ENCODE measurements at places on chromosomes 4 and X.

DNA sequence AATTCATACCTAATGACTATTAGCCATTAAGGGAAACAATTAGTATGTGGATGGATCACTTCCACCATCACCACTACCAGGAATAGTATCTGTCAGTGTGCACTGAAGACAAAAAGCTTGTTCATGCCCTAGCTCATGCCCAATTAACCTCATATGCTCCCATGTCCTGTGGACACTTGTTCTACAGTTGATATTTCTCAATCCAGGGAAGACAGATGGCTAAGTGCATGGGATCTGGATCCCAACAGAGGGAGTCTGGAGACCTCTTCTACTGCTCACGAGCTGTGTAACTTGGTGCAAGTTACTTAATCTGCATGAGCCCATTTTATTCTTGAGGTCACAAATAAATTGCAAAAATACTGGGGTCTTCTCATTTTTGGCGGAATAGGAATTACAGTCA is 23.7 kb downstream of the AMOT start:
- no peak for DNase-seq

DNA sequence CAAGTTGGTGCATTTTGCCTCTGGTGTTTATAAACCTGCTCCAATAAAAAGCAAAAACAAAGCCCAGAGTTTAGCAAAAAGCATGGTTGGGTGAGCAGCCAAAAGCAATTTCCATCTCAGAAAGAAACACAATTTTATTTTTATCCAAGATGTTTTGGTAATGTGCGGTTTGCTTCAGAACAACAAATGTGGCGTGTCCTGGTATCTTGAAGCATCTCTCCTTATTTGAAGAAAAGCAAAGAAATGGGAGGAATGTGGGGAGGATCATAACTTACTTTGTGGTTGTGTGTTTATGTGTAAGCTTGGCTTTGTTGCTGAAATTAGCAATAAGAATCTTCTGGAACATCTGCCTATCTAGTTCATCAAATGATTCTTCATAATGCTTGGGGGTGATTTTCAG is 88.3 kb upstream of the DDX3X start:
- DNase-seq = no peak

DNA sequence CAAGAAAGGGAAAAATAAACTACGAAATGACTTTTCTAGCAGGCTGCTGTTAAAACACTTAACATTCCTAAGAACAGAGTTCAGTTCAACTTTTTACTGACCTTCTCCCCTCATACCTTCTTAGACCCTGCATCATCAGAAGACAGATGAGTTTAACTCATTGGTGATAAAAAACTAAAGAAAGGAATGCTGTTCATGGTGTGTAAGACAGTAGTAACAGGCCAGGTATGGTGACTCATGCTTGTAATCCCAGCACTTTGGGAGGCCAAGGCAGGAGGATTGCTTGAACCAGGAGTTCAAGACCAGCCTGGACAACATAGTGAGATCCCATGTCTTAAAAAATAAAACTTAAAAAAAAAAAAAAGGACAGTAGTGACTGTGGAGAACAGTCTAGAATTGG is 16.2 kb downstream of the RBM47 start:
- no peak for DNase-seq

GRCh38 chr4:133550436-133550835 is 401.3 kb downstream of the PCDH10 start:
- DNase-seq = no peak

DNA sequence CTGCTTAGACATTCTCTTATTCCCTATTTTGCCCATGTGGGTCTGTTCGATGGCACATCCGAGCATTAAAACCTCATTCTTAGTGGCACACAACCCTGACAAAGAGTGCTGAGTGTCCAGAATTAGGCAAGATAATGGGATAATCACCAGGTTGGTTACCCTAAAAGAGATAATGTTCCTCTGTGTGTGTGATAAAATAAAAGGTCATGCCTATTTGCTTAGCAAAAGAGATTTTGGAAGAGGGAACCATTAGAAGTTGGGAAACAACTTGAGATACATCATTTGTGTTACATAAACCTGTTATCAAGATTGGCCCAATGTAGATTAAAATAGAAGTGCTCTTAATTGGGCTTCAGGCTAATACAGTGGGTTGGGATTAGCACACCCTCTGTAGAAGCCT is 182.7 kb downstream of the NWD2 start:
- DNase-seq = no peak

DNA sequence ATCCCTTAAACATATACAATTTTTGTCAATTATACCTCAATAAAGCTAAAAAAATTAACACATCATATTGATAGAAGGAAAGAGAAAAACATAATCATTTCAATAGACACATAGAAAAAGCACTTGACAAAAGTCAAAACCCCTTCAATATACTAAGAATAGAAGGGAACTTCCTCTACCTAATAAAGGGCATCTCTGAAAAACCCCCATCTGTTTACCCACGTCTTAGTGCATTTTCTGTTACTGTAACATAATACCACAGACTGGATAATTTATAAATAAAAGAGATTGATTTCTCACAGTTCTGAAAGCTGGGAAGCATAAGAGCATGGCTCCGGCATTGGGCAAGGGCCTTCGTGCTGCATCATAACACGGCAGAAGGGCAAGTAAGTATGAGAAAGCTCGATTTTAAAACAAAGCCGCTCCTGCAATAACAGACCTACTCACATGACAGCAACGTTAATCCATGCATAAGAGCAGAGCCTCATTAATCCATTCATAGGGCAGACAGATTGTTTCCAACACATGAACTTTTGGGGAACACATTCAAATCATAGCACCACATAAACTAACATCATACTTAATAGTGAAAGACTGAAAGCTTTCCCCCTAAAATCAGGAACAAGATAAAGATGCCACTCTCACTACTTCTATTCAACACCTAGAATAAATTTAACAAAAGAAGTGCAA is 15.7 kb downstream of the STEEP1 start:
- DNase-seq = no peak

- DNase-seq = peak; percentile 9
Observed at GRCh38 chr4:3801931-3802550, 35.9 kb downstream of the ADRA2C start.

- no peak for DNase-seq
Observed at GRCh38 chr4:76061982-76062381, 12.5 kb upstream of the ART3 start.

DNA sequence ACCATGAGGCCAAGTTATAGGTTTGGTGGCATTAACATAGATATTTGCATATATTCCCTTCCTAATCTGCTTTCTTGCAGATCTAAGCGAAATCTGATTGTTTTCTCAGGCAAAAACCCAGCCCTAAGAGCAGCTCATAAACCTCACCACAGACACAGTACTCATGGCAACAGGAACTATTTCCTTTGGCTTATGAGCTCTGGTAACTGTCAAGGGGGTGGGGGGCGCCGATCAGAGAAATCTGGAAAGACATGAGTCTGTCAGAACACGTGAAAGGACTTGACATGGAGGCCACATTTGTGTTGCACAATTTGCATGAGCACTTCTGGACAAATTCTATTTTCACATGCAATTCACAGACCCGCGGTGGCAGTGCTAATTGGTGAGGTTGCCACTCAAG is 83.7 kb downstream of the MGST2 start:
- no peak for DNase-seq

GRCh38 chr4:14025891-14026290 is 398.4 kb upstream of the BOD1L1 start:
- no peak for DNase-seq

GRCh38 chrX:150854856-150855255 is 43.6 kb downstream of the CD99L2 start:
- DNase-seq = no peak

- no peak for DNase-seq
Observed at GRCh38 chr4:26829018-26829417, 31.6 kb upstream of the STIM2 start.

- no peak for DNase-seq
Observed at GRCh38 chr4:56626963-56627362, 54.1 kb downstream of the HOPX start.

DNA sequence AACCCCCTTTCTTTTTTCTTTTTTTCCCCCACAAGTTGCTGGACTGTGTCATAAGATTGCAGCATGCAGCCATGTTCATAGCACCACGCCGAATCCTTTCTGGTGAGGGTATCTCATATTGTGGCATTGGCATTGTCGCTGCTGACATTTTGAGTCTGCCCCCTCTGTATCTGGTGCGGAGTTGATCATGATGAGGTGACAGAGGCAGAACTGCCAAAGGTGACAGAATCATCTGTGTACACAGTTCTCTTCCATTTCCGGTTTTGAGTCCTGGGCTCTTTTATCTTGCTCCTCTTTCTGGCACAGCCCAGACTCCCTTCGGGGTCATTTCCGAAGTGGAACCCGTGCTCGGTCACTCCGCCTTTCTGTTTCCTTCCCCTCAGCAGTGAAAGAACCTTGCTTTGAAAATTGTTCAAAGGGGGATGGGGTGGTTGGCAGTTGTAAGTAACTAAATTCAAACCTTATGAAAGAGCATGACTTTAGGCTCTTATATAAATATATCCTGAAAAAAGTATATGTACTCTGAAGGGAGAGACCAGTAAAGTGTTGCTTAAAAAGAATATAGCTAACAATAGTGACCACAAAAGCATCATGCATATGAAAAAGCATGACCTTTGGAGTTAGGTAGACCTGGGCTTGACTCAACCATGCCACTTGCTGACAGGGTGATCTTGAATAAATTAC is 55.0 kb upstream of the BMP2K start:
- DNase-seq = no peak

GRCh38 chrX:153671589-153672530 is 1.8 kb downstream of the PNCK start:
- DNase-seq = no peak

DNA sequence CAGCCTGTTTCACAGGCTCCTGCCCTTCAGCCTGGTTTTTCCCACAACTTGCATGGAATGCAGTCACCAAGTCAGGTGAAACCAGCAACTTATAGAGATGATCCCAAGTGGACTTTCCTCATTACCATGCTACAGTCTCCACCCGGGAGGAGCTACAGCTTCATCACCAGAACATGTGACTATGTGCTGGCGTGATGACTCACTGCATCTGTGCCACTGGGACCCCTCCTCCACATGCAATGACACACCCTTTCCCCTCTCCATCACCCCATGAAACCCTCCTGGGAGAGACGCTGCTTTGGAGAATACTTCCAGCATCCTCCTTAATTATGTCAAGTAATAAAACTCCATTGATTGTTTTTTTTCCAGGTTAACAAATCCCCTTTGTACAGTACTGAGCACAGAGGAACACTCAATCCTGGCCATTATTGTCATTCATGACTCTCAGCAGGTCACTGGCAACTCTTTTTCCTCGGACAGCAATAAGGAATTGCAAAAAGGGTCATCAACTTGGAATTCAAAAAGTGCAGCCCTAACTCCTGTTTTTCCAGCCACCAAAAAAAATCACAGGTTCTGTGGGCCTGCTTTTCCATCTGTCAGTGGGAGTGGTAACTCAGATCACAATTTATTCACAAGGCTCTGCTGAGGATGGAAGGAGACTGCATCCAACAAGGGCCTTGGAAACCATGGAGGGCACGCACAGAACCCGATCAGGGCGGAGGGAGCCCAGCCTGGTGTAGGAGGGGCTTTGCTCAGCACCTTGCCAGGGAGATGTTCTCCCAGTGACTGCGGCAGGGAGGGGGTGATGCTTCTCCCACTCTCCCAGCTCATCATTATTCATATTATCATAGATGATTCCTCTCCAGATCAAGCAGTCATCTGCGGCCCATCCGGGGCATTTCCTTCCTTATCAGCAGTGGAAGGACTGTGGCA is 17.4 kb downstream of the QDPR start:
- DNase-seq = no peak

DNA sequence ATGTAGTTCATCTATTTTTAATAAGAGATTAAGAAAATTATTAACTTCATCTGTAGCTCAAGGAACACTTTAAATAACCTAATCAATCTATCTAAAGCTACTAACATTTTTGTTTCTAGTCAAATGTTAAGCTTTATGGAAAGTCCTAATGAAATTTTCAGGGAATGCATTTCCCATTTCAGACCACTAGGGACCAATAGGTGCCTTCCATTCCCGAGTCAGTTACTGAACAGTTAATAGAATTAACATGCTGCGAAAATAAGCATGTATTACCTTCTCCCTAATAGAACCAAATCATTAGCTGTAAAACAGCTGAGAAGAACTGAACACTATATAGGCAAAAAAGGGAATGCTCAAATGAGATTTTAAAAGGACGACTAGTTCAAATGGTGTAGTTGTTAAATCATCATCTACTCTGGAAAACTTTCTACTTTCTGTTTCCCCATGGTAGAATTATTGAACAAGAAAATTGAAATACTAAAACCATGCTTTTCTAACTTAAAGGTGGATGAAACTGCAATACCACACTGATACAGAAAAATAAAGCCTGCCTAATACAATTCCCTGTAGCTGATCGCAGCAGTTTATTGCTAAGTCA is 22.5 kb downstream of the STX18 start:
- DNase-seq = peak; percentile 56

DNA sequence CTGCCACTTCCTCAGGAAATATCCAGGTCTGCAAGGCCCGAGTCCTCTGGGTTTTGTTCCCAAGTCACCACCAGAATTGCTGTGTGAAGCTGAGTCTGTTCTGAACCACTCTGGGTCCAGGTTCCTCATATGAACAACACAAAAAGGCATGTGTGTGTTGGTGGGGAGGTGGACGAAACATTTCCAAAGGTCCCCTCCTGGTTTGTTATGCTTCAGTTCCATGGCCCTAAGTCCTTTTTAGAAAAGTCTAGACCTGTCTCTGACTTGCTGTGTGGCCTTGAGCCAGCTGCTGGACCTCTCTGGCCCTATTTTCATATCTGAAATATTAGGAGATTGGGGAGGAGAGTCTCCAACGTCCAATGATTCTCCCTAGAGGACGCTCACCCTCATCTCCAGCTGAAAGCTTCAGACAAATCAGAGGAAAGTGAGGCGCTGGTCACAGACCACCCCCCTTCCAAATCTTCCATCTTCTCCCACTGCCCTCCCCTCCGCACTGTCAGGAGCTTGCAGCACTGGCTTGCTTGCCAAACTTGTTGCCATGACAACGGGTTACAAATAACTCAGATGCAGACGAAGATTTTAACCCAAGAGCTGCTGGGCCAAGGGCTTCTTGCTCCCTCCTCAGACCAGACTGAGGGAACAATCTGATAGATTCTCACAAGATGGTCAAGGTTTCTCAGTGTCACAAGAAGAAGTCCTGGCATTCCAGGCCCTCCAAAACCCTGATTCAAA is 64.5 kb downstream of the SMC1A start:
- DNase-seq = peak; percentile 33

DNA sequence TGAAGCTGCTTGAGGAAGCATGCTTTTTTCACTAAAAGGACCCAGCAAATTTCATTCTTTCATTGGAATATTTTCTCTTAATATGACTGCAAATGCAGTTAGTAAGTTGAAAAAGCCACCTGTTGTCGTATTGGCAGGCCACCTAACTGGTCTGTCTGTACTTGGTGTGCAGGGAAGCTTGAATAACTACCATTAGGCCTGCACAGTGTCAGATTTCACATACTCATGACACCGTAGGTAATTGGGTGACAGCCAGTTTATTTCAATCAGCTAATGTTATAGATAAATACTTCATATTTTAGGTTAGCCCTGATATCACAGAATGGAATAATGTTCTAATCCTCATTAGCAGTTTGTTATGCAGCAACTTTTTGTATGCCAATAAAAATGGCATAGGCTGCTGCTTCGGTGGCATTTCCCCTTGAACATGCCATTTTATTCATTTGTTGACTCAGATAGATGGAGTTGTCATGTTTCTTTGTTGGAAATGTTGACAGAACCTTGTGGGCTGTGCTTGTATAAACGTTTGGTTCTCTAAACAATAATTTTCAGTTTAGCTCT is 173.7 kb downstream of the RPA4 start:
- no peak for DNase-seq
